NCI-H345 (cell line): ENCODE measurements at places on chromosomes 3 and 15.
A peak's percentile ranks its signal among the peaks of the same experiment; 100 is the strongest.

DNA sequence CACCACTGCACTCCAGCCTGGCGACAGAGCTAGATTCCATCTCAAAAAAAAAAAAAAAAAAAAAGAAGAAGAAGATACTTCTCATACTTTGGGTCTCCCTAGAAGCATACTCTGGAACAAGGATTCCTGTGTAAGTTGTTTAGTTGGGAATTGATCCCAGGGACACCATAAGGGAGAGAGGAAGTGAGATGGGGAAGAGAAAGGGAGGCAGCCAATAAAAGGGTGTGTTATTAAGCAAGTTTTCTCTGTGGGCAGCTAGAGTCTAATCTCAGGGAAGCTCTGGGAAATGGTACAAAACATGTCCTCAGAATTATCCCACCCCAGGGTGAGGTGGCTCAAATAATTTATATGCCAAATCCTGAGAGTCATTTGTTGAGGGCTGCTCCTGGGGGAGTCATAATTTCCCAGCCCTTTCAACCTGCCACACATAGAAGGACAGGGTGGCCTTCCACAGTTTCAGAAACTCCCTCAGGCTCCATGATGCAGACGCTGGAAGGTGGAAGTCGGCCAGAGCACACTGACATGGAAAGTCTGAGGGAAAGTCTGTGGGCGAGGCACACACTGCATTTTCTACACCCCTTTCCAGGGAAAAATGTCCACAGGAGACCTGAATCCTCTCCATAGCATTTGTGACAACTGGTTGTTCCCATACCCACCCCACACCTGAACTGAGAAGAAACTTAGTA, 86.4 kb upstream of the SLC4A7 start:
- no peak for DNase-seq

- DNase-seq: no peak
Observed at GRCh38 chr3:181484026-181484425, 227.7 kb upstream of the SOX2 start.

DNA sequence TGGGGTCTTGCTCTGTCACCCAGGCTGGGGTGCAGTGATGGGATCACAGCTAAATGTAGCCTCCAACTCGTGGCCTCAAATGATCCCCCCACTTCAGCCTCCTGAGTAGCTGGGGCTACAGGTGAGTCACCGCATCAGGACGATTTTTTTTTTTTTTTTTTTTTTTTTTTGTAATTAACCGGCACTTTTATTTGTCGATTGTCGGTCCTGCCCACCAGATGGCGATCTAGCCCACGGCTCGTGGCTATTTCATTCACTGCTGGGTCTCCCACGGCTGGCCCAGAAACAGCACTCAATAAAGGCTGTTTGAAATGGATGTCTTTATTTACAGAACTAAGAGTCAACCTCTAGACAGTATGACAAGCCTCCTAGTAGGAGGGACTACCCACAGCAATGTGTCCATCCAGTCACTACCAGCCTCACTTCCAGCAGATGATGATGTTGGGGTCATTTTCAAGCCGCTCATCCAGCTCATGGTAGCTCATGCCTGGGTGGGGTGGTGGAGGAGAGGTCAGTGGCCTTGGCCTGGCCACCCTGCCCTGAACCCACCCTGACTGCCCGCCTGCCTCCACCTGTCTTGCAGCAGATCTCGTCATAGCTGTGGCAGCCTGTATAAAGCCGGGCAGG, 1.8 kb upstream of the ZMYND10 start:
- DNase-seq: peak; percentile 50

DNA sequence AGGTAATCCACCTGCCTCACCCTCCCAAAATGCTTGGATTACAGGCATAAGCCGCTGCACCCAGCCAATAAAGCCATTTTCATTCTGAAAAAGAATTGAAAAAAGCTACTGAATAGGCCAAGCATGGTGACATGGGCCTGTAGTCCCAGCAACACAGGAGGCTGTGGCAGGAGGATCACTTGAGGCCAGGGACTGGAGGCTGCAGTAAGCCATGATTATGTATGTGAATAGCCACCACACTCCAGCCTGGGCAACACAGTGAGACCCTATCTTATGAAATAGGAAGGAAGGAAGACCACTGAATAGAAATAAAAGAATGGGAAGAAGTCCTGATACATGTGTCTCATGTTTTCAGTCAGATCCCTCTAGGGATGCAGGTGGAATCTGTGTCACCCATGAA, 36.0 kb upstream of the SEMA4B start:
- no peak for DNase-seq

DNA sequence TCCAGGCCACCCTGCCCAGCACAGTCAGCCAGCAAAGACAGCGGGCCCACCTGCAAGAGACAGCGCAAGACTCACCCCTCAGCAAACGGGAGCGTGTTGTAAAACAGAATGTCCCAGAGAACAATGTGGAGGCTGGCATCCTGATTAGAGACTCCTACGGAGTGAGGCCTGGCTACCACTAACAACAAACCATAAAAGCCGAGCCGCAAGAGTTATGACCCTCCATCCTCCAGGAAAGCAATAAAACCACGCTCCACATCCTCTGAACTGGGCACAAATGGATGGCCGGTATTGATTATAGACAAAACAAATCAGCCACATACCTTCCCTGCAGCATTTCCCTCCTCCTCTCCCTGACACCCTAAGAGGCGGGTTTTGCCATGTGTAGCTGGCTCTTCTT, 75.8 kb upstream of the LIPC start:
- DNase-seq: no peak

GRCh38 chr15:64574301-64575017, 114.1 kb downstream of the ZNF609 start:
- DNase-seq: no peak

DNA sequence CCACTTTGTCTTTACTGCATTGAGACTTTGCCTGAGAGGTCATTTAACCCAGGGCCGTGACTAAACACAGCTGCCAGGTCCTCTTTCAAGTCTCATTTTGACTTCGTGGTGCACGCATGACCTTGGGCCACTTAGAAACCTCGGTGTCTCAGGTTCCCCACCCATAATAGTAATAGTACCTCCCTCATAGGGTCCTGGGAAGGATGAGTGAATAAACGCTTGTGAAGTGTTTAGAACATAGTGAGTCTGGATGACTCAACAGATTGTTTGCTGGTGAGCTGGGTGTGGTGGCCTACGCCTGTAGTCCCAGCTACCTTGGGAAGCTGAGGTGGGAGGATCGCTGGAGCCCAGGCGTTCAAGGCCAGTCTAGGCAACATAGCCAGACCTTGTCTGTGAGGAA, 56.3 kb downstream of the BDH1 start:
- DNase-seq: no peak

DNA sequence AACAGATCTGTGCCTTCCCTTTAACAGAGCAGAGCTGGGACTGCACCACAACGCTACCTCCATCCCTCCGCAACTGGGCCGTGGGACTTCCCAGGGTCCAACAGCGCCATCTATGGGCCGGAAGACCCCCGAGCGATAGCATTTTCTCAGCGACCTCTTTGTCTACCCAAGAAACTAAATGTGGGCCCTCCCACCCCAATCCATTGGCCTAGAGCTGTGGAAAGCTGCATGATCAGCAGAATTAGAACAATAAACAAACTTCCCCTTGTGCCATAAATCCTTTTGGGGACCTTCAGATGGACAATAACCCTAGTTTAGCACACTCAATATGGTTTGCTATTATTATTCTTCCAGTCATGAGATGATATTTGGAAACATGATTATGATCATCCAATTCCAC, 74.8 kb upstream of the NTRK3 start:
- peak; percentile 11 for DNase-seq
